T-helper 2 cell treated with Interferon-gamma antibody and Interleukin-4, amounts not matched to agents 5 μg/mL and 100 μg/mL, for 36 hours (primary cell): ENCODE measurements at places on chromosomes 5 and 9.

- DNase-seq, result no peak
Observed at GRCh38 chr9:7489036-7489435, 310.5 kb downstream of the DMAC1 start.

- DNase-seq, result no peak
Observed at GRCh38 chr9:36960575-36960955, 73.5 kb downstream of the PAX5 start.

GRCh38 chr5:99586878-99587277 lies 658.1 kb upstream of the CHD1 start:
- no peak for DNase-seq

DNA sequence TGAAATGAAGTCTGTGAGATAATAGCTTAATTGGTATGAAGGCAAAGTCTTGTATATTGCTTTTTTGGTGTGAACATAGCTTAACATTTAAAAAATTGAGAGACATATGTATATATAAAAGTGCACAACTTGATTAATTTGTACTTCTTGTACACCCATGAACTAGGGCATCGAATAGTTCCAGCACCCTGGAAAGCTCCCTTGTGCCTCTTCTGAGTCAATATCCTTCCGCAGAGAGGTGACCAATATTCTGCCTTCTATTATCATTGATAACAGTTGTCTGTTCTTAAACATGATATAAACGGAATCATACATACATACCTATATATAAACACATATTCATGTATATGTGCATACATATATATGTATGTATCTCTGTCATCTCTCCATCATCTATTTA lies 185.4 kb downstream of the PHF2 start:
- no peak for DNase-seq

- DNase-seq, result no peak
Observed at GRCh38 chr5:158436271-158437065, 577.5 kb upstream of the CLINT1 start.

GRCh38 chr9:86460216-86461002 lies 106.2 kb upstream of the TUT7 start:
- DNase-seq, result no peak

GRCh38 chr5:133295520-133295919 lies 243.7 kb downstream of the HSPA4 start:
- DNase-seq, result no peak

GRCh38 chr5:174242573-174242972 lies 197.1 kb downstream of the NSG2 start:
- no peak for DNase-seq

DNA sequence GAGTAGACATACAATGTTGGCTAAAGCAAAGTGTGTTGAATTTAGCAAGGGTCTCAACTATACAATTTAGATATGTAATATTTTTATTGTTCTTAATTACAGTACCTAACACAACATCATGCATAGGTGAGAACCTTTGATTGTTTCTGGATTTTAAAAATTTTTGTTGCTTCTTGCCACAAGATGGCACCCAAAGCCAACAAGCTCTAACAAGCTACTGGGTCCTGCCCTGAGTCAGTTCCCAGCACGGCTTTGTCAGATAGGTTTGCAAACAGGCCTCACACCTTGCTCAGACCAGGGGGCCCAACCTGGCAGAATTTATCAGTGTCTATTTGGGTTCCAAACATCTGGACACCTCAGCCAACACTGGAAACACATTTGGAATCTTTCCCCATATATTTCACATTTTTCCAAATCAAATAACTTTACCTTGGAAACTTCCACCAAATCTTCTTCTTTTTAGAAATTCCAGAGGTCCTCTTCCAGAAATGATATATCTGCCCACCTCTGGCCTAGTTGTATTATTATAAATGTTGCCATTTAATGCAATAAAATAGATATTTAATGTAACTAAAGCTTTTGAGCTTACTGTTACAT lies 49.5 kb upstream of the EGFLAM start:
- DNase-seq, result no peak

DNA sequence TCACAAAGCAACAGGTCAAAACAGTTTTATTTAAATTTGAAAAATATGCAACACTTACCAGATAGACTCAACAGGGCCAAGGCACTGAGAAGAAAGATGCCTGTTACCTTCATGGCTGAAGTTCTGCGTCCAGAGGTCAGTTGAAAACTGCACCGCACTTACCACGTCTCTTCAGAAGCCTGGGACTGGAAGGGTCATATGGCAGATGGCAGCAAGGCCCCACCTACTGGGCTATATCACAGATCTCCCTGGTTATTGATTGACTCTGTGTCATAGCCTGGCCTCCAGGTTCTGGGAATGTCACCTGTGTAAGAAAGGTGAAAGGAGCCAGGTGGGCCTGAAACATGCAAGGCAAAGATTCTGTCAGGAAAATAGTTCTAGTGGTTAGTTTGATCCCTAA lies at the start of gene SPINK1:
SPINK1 (minus strand) TSS at position 207 of the 400 bp plus-strand sequence; CDS start at position 113, 94 bp downstream.
- DNase-seq, result no peak

- DNase-seq, result no peak
Observed at GRCh38 chr5:123785162-123786071, 273.4 kb downstream of the CSNK1G3 start.

GRCh38 chr9:38091310-38092199 lies 22.5 kb upstream of the SHB start:
- no peak for DNase-seq

DNA sequence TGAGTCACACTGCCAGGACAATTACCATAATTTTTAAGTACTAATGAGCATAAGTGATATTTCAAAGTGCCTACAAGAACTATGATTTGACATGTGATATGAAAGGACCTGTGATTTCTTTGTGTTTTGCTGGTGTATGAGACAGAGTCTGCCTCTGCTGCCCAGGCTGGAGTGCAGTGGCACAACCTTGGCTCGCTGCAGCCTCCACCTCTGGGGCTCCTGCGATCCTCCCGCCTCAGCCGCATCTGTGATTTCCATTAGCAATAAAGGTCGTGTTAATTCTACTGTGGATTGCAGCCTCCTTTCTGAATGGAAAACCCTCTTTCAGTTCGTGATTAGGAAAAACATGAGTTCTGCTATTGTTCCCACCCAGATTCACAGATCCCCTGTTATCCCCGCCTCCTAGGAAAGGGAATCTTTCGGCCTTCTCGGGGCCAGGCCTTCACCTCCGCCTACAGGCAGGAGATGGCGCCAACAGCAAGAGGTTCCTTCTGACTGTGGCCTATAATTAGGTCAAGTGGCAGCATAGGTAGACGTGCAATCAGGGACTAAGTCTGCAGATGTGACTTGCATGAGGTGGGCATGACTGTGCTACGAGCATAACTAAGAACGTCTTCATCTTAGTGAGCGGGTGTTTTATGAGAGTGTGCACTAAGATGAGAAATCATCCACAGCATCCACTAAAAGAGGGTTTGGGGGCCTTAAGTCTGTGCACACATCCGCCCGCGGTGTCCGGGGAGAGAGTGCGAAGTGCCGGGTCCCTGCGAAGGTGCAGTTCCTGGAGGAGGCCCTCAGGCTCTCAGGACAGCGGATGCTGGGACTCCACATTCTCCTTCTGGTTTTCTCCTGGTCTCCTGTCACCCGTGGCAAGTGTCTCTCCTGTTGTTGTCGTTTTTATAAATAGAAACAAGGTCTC lies 23.1 kb downstream of the TRIM7 start:
- peak; percentile 42 for DNase-seq

- no peak for DNase-seq
Observed at GRCh38 chr5:126300293-126300692, 122.9 kb upstream of the GRAMD2B start.

- no peak for DNase-seq
Observed at GRCh38 chr5:77204967-77205366, 5.5 kb upstream of the PDE8B start.

GRCh38 chr9:127424676-127424999 lies 456 bp downstream of the ZNF79 start:
- no peak for DNase-seq

GRCh38 chr9:117231012-117231411 lies 183.8 kb downstream of the ASTN2 start:
- DNase-seq, result no peak

- DNase-seq, result no peak
Observed at GRCh38 chr9:16337322-16338029, 533.0 kb downstream of the BNC2 start.

DNA sequence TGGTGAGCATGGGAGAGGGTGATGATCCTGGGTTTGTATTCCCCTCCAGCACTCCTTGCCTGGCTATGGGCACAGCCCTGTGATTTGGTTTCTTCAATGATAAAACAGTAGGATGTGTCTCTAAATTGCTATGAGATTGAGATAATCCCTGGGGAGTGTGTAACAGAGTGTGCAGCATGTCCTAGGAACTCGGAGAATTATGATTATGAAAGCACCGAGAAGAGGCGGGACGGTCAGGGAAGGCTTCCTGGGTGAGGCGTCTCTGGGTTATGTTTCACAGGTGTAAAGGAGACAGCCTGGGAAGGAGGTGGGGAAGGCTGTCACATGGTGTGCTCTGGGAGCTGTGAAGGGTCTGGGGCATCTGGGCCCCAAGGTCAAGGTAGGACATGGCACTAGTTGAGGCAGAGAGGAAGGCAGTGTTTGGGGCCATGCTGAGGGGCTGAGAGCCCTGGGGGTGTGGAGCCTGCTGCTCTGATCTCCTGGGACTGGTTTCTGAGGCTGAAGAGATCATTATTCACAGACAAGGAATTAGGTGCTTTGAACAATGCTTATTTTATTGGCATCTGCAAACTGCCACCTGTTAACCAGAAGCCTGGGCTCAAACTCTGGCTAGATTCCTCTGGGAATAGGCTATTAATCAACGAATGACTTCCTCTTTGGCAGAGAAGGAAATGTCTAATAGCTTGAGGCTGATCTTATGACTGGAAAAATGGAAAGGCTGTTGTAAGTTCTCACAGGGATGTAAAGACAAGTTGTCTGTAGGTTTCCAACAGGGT lies 73.8 kb upstream of the IL12B start:
- DNase-seq, result no peak

- no peak for DNase-seq
Observed at GRCh38 chr5:159310511-159310910, 19.8 kb downstream of the IL12B start.

DNA sequence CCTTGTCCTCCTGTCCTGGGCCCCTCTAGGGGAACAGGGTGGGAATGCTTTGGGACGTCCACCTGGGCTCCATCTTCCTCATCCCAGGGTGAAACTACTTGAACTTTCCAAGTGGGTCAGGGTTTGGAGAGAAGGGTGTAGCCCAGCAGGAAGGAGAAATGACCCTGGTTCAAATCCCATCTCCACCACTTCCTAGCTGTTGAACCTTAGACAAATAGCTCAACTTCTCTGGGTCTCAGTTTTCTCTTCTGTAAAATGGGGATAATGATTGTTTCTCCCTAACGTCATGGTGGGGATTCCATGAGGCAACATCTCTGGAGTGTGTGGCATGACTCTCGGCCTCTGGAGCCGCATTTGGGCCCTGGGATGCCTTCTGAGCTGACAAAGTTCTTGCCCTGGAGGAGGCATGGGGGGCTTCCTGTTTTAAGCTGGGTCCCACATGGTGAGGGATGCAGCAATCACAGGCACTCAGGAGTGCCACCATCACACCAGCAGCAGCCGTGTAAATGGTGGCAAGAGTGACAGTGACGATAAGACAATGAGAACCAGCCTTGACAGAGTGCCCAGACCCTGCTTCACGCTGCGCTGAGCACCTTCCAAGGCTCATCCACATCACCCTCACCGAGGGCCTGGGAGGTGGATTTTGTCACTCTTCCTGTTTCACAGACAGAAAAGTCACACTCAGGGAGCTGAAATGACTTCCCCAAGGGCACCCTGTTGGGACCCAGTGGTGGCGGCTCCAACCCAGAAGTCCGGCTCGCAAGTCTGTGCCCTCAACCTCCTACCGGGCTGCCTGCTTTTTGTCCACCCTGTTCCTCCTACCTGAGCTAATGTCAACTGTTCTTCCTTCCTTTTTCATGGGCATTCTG lies 69.5 kb upstream of the IER5L start:
- no peak for DNase-seq

- DNase-seq, result no peak
Observed at GRCh38 chr9:131029574-131029952, 20.6 kb downstream of the LAMC3 start.

DNA sequence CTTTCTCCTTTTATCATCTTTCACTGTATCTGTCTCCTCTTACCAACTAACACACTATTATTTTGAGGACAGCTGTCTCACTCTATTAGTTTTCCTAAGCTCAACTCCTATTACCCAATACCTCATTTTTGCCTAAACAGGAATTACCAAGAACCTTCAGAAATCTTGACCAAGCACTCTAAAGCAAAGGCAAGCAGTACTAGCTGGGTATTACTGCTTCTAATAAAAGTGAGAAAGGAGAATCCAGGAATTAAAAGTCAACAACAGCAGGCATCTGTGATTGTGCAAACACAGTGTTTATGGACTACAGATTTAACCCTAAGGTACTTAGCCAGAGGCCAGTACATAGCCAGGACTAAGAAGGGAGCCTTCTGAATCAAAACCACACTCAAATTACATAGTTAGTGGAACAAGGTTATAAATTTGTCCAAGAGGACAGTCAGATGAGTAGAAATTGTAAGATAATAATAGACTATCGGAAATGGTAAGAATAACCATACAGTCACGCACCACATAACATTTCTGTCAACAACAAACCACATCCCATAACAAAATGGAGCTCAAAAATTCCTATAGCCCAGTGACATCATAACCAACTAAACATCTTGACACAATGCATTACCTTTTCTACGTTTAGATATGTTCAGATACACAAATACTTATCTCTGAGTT lies 8.3 kb downstream of the RFX3 start:
- DNase-seq, result no peak

DNA sequence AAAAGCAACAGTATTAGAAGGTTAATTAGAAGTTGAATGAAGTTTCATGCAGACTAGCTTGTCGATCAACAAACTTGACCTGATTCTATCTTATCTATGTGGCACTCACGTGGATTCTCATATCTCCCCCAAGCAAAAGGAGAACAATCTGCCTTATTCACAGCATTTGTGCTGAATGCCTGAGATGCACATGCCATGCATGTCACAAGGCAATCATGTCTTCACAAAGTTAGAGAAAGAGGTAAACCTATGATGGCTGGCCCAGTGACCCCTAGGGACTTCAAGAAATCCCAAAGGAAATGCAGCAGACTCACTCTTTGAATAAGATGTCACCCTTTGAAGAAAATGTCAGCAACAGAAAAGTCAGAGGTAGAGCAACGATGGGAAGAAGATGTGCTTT lies 17.6 kb upstream of the SHOC1 start:
- no peak for DNase-seq

- DNase-seq, result no peak
Observed at GRCh38 chr5:172361566-172362238, 78.1 kb upstream of the UBTD2 start.
